CD4-positive, alpha-beta T cell treated with Interferon gamma for 1 hour (primary cell): ENCODE measurements at places on chromosomes 7 and 10.

DNA sequence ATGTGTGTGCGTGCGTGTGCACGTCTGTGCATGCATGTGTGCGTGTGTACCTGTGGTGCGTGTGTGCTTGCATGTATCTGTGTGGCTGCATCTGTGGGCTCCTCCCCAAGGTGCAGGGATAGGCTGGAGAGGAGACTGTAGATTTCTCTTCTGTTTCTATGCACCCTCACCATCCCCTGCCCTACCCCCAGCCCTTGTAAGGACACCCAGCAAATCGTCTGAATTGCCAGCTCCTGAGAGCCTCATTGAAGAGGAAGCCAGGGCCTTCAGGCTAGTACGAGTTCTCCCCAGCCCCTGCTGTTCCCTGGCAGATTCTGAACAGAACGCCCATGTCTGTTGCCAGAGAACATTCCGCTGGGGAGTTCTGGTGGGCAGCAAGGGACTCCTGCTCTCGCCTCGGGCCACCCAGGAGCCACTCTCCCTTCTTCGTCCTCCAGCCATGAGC lies 17.0 kb upstream of the TRIM8 start:
- DNase-seq, result no peak

DNA sequence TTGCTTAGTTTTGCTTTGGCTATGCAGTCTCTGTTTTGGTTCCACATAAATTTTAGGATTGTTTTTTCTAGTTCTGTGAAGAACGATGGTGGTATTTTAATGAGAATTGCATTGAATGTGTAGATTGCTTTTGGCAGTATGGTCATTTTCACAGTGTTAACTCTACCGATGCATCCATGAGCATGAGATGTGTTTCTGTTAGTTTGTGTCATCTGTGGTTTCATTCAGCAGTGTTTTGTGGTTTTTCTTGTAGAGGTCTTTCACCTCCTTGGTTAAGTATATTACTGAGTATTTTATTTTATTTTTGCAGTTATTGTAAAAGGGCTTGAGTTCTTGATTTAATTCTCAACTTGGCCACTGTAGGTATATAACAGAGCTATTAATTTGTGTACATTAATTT lies 78.2 kb upstream of the ZNF92 start:
- DNase-seq, result no peak

DNA sequence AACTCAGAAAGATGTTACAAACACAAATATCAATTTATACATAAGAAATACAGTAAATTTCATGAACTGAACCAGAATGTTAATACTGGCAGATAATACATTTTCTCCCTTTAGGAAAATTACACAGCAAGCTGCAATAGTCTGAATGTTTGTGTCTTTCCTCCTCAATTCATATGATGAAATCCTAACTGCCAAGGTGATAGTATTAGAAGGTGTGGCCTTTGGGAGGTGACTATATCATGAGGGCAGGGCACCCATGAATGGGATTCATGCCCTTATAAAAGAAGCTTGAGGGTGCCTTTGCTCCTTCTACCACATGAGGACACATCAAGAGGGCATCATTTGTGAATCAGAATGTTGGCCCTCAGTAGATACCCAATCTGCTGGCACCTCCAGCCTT lies 64.3 kb upstream of the GPR22 start:
- no peak for DNase-seq

GRCh38 chr10:84138478-84139125 lies 707 bp upstream of the GHITM start:
- peak; percentile 21 for DNase-seq

DNA sequence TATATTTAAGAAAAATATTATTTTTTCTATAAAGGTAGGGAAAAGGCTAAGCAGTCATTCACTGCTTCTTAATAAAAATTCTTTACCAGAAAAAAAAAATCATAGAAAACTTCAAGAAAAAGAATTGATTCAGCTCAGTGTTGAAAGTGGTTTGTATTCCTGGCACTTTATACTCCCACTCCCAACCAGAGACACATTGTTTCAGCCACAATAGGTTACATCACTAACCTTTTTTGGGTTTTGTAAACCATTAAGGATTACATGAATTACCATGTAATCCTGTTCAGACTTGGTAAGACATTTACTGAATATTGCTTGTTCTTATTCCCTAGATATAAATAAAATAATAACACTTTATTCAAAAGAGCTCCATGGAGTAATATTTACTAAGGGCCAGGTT lies 46.6 kb downstream of the MINPP1 start:
- no peak for DNase-seq

DNA sequence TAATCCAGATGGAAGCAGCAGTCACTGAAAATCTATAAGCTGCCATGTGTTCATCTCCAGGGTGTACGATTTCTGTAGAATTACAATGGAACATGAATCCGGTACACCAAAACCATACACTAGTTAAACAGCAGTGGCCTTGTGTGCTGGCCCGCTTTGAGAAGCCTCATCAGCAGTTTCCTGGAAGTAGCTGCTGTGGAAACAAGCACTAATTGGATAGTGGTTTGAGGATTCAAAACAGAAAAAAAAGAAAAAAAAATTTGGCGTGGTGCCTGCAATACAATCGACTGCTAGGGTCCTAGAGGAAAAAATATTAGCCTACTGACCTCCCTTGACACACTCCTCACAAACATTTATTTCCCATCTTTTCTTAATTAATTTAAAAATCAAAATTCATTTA lies 545.9 kb downstream of the SORCS1 start:
- DNase-seq, result no peak

- no peak for DNase-seq
Measured at GRCh38 chr10:103752680-103753248, 102.6 kb downstream of the SH3PXD2A start.

DNA sequence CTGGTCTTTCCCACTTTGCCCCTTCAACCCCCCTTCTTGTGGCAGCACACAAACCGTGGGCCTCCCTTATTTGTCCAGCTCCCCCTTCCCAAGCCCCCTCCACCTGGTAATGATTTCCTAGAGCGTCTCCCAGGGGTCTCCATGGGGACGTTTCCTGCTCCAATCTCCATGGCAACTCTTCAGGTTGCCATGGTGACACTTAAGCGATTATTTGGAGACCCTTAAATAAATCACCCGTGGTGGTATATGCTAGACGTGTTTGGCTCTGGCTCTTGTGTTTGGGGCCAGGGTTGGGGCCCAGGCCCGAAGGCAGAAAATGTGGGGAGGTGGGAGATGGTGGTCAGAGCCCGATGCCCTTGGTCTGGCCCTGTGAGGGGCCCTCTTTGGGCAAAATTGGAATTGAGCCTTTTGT lies 41.1 kb upstream of the DLG5 start:
- no peak for DNase-seq

- no peak for DNase-seq
Measured at GRCh38 chr10:100734295-100735086, 10.9 kb upstream of the PAX2 start.

- no peak for DNase-seq
Measured at GRCh38 chr7:91089382-91089963, 174.8 kb upstream of the FZD1 start.

GRCh38 chr10:57186201-57186600 lies 825.1 kb upstream of the ZWINT start:
- DNase-seq, result no peak

DNA sequence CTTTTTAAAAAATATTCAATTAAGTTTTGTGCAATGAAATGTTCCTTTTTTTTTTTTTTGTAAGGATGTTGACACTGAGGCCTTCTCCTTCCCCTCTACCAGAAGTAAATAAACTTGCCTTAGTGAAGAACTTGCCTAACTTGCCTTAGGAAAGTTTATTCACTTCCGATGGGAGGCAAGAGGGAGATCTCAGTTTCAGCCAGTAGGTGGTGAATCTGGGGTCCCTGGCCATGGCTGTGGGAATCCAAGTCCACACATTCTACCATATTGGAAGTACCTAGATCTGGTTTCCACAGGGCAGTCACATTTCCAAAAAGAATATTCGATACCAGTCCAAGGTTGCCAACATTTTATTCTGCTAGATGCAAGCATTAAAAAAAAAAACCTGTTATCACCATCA lies 270.9 kb downstream of the CCSER2 start:
- DNase-seq, result no peak

DNA sequence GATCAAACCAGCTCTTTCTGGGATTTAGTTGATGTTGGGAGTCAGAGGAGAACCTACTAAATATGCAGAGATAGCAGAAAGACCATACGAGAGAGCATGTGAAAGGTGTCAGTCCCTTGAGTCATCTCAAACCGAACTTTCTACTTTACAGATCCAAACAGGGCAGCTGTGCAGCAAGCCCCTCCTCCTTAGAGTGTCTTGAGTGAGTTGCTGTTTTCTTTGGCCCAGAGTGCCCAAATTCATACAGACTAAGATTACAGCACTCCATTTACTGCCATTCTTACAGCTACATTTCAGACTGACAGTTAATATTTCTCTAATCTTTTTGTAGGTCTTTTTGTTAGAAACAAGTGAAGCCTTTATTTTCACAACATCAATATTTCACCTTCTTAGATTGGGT lies 53.4 kb downstream of the NRCAM start:
- DNase-seq, result no peak

- no peak for DNase-seq
Measured at GRCh38 chr10:131760416-131761166, 140.2 kb upstream of the PPP2R2D start.

DNA sequence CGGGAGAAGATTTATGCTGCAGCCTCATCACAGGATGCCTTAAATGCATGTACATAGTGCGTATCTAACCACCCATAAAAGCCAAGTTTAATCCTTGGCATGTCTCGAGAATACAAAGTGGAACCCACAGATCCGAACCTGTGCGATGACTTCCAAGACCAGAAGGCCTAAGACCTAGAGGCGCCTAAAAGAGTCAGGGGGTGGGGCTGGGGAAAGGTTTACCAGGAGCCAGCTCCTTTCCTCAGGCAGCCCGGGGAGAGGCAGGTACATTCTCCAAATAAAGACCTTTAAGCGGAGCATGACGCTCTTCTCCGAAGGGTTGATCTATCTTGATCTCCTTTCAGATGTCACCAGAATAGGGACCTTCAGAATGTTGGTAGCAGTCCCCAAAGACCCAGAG lies 9.7 kb downstream of the SP8 start:
- no peak for DNase-seq

DNA sequence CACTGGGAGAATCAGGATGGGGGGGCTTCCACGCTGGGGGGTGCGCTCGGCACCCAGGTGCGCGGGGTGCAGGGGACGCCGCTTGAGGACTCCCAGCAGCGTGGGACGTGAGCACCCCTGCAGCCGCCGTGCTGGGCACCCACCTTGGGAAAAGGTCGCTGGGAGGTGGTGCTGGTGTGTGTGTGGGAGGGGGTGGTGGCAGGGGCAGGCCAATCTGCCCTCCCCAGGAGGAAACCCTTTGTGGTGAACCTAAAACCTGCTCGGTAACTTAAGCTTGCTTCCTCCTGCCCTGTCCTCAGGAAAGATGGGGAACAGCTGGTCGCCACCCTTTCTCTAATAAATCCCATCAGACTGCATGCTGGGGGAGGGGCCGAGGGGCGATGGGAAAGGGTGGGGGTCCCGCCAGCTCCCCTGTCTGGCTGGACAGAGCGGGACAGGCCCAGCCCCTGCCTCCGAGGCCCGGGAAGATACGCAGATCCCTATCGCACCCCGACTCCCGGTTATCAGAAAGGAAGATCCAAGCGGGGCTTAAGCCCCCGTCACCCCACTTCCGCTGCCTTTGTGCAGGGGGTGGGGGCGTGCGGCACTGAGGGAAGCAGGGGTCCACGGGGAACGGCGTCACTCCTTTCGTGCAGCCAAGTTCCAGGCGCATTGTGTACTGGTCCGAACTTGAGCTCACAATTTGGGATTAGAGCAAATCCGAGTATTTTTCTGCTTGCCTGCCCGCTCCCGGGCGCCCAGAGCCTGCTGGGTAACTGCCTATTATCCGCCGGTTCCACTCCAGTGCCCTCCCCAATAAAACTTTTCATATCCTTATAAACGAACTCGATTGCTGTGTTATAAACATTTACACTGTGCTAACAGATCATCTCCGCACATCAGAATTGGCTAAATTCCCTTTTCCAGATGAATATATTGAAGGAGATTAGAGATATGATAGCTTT lies 64.6 kb downstream of the UNCX start:
- no peak for DNase-seq

DNA sequence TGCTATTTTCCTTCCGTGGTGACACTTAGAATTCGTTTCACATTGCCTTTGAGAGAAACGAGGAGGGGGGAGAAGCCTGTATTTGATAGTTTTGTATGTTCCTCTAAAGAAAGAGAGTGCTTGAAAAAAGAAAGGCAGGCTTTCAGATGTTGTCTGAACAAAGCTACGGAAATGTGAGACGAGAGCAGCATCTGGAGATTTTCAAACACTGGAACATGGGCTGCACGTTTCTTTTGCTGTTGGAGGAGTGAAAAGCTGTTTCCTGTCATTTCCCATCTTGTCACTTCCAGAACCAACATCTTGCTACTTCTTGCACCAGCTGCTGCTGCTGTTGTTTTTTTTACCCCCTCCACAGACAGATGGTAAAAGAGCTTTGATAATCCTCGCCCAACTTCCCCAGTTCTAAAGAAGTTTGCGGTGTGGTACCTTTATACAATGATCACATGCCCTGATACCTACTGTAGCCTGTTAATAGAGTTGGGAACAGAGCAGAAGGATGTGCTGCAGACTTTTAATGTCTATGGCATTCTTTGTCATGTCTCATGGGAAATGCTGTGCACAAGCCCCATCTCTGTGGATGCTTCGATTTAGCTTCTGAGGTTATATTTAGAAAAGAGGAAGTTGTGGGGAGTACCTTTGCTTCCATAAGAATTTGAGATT lies 408.1 kb downstream of the AUTS2 start:
- no peak for DNase-seq

DNA sequence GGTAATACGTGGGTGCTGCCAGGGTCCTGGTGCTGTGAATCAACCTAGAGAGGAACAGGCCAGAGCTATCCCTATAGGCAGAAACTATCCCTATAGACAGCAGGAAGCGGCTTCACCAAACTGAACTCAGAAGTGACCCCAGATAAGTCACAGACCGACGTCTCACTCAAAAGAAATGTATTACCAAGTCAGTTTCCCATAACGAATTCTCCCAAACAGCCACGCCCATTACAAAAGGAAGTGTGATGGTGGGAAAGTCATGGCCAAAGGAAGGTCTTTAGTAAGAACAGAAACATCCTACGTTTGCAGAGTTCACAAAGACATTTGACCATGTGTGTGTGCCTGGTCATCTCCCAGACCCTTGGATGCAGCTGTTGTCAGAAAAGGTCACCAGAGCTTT lies 470.8 kb upstream of the ADARB2 start:
- no peak for DNase-seq

GRCh38 chr10:58291538-58292174 lies 22.7 kb downstream of the CISD1 start:
- DNase-seq, result peak; percentile 15
